ENCODE measurements at places on chromosomes 12 and 14. TPM values are rescaled to one million over a fixed set of nuclear protein-coding genes. Genes with fewer than 3 reads are reported as not detected.

Gene ESRRB
- total RNA-seq, result not detected

Gene DCN
- 956 TPM for total RNA-seq

Gene NR1H4
- total RNA-seq, result not detected

Gene SSTR1
- total RNA-seq, result under 0.01 TPM

Gene OTX2
- not detected for total RNA-seq

Gene SELPLG
- total RNA-seq, result 0.98 TPM

Gene CLEC7A
- total RNA-seq, result not detected

Gene MAP3K9
- under 0.01 TPM for total RNA-seq

Gene KLRB1
- not detected for total RNA-seq

Gene RNU7-1
- total RNA-seq, result not detected

Gene NINJ2
- total RNA-seq, result 5.5 TPM

Gene SLC25A21
- 1.1 TPM for total RNA-seq

Gene ITGB7
- total RNA-seq, result 1.1 TPM

Gene PRB2
- not detected for total RNA-seq

Gene RFX4
- total RNA-seq, result not detected

Gene ARHGEF25
- 4.0 TPM for total RNA-seq

Gene MYO1H
- not detected for total RNA-seq

Gene HOXC4
- total RNA-seq, result 2.2 TPM

Gene KRT86
- total RNA-seq, result not detected

Gene CLMN
- total RNA-seq, result 6.6 TPM

Gene SIX6
- total RNA-seq, result not detected

Gene SMARCC2
- 44.1 TPM for total RNA-seq

Gene SERPINA9
- not detected for total RNA-seq

Gene CNIH1
- 109 TPM for total RNA-seq

Gene FERMT2
- 105 TPM for total RNA-seq

Gene HDAC7
- 43.0 TPM for total RNA-seq

Gene CYP46A1
- total RNA-seq, result 0.37 TPM

Gene C12orf54
- total RNA-seq, result not detected

Gene XRCC3
- total RNA-seq, result 18.4 TPM

Gene LIN7A
- 6.3 TPM for total RNA-seq

Gene SMCO3
- total RNA-seq, result not detected

Gene ENDOU
- 0.37 TPM for total RNA-seq

Gene CEBPE
- not detected for total RNA-seq

Gene TMCC3
- 2.2 TPM for total RNA-seq

Gene KERA
- total RNA-seq, result not detected

Gene ZDHHC22
- total RNA-seq, result not detected

Gene IL22
- not detected for total RNA-seq

Gene BIN2
- not detected for total RNA-seq

Gene CMA1
- total RNA-seq, result not detected

Gene BICDL1
- not detected for total RNA-seq

Gene GMFB
- total RNA-seq, result 95.0 TPM

Gene MANSC4
- not detected for total RNA-seq

Gene SOX5
- total RNA-seq, result 6.8 TPM

Gene TESPA1
- not detected for total RNA-seq

Gene RASSF3
- 3.3 TPM for total RNA-seq

Gene MIP
- total RNA-seq, result not detected

Gene DEPDC4
- 2.2 TPM for total RNA-seq

Gene LRP1-AS
- total RNA-seq, result not detected

Gene ANKRD33
- total RNA-seq, result 1.5 TPM

Gene PAPLN
- total RNA-seq, result 4.8 TPM

Gene PRH2
- total RNA-seq, result not detected

Gene JAG2
- 0.37 TPM for total RNA-seq

Gene SLC4A8
- 1.5 TPM for total RNA-seq

Gene NAV3
- 66.1 TPM for total RNA-seq

Gene CRIP1
- total RNA-seq, result 4.4 TPM

Measured in subcutaneous preadipocyte (primary cell).